ENCODE measurements at places on chromosomes 6 and 20.

DNA sequence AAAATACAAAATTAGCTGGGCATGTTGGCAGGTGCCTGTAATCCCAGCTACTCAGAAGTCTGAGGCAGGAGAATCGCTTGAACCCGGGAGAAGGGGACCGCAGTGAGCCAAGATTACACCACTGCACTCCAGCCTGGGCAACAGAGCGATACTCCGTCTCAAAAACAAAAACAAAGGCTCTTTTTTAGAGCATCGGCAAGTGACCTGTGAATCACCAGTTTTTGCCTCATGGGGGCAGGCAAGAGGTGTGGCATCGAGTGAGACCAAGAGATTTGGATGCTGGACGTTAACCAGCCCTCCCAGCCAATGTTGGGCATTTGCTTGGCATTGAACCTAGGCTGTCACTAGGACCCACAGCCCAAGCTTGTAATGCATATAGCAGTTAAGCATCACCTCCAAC is 14.6 kb upstream of the CDK5RAP1 start:
- no peak for DNase-seq

GRCh38 chr6:138161338-138162110 is at the start of gene ARFGEF3:
Gene ARFGEF3, plus strand, starts transcription at chr6:138161939. Its CDS starts 148 bp downstream, at chr6:138162087.
- peak; percentile 43 for DNase-seq

DNA sequence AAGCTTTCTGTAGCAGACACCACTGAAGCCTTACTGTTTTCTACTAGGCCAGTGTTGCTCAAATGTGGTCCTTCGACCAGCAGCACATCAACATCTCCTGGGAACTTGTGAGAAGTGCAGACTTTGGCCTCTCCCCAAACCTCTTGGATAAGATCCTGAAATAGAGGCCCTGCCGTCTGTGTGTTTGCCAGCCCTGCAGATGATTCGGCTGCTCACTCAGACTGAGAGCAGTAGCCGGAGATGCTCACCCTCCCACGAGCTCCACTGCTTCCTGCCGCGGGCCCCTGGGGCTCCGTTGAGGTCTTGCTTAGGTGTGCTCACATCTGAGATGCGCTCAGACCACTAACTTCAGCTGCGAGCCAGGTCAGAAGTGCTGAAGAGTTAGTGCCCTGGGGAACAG is 129.5 kb upstream of the SSTR4 start:
- DNase-seq: no peak

DNA sequence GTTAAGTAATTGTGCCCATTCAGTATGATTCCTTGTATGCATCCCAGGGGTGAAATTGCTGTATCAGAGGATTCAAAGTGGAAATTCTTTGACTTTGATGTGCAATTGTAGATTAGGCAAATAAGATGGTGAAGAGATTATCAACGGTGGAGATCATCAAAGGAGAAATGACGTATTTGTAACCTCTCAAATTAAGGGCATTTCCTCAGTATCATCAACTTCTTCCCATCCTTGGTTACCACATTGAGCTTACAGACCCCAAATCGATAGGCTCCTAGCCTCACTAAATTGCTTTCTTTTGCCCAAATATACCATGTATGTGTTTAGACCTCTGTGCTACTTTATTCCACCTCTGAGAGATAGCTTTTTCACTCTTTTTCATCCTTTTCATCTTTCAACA is 213.1 kb upstream of the ZFP64 start:
- no peak for DNase-seq

GRCh38 chr20:59371431-59371830 is 71.0 kb downstream of the EDN3 start:
- DNase-seq: no peak

DNA sequence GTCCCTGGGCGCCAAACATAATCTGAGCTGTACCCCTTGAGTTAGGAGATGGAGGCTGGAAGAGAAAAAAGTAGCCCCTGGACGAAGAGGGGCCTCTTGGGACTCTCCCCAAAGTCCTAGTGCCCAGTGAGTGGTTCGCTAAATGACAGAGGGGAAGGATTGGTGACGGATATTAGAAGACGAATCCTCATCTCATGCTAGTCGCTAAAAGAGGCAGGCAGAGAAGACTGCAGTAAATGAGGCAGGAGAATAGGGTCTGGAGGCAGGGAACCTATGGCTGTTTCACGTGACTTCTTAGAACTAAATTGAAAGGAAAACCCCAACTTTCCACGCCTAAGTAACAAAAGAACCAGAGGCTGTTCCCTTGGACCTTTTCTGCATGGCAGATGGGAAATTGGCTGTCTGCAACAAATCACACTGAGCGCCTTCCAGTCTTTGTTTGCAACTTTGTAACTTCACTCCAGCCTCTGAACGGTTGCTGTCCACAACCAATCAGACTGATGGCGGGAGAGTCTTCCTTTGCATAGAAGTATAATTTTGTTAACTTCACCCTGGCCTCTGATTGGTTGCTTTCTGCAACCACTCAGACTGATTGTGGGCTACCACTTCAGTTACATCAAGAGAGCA is 731 bp upstream of the RBL1 start:
- DNase-seq: no peak

- no peak for DNase-seq
Measured at GRCh38 chr6:67393356-67393755, 1241.7 kb upstream of the ADGRB3 start.

DNA sequence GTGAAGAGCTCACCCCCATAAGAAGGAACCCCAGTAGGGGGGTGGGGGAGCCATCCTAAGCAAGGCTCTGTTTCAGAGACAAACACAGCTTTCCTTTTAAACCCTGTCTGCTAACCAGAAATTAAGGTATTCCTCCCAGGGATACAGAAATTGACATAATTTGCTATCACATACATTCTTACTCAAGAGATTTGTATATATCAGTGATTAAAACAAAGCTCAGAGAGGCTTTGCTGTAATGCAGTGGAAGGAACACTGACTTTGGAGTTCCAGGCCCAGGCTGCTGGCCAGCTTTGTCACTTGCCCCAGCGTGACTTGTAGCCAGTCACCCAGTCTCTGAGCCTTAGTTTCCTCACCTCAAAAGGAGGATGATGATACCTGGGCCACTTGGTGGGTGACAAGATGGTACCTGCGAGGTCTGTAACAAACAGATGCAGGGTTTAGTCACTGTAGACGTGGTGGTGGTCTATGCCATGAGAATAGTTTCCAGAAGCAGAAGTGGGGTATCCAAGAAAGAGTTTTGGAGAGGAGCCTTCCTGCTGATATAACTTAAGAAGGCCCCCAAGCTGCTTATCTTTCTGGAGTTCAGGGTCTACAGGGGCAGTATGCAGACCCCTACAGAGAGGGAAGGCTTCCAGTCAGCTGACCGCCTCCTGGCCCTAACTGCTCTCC is 3.2 kb upstream of the FOXF2 start:
- DNase-seq: no peak

DNA sequence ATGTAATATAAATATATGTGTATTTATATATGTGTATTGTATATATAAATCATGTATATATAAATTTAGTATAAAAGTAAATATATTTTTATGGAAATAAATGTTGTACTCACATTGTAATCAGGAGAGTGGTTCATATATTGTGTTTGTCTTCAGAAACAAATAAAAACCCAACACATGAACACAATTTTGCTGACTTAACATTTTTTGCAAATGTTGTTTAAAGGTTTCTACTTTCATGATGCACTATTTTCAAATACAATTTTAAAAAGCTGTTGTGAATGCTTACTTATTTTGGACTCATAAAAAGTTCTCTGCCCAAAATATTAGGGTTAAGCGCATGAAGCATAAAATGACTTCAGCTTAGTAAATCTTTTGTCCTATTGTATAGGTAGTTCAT is 24.0 kb upstream of the PHF3 start:
- no peak for DNase-seq

GRCh38 chr6:79180052-79180451 is 54.4 kb downstream of the HMGN3 start:
- DNase-seq: no peak

DNA sequence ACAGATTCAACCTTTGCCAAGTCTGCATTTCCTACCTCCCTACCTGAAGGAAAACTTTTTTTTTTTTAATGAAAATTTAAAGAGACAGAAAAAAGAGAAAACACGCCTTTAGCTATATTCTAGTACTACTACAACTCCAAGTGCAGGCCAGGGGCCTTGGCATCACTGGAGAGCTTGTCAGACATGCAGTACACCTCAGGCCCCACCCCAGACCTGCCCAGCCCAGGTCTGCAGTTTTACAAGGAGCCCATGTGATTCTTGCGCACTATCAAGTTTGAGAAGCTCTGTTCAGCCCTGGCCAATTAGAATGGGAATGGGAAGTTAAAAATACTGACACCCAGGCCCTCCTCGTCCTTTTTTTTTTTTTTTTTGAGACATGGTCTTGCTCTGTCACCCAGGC is 85.0 kb downstream of the NFATC2 start:
- no peak for DNase-seq
